Thyroid gland (tissue), 4 donors: ENCODE measurements at places on chromosomes 12 and 14.
A peak's percentile ranks its signal among the peaks of the same experiment; 100 is the strongest.

DNA sequence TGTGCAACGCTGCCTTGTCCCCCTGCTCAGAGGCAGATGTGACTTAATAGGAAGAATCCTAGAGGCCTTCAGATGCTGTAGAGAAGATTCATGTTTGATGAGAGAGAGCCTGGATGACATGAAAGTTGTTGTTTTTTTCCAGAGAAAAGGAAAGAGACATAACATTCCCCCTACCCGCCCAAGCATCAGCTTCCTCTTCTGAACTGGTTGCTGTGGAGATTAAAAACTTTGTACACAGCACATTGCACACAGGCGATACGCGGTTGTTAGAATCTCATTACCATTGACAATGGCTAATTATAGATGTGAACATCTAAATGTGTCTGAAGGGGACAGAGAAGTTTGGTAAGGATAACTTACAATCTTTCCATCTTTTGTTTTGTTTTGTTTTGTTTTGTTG, 13.6 kb upstream of the ETFBKMT start:
- DNase-seq, result no peak

DNA sequence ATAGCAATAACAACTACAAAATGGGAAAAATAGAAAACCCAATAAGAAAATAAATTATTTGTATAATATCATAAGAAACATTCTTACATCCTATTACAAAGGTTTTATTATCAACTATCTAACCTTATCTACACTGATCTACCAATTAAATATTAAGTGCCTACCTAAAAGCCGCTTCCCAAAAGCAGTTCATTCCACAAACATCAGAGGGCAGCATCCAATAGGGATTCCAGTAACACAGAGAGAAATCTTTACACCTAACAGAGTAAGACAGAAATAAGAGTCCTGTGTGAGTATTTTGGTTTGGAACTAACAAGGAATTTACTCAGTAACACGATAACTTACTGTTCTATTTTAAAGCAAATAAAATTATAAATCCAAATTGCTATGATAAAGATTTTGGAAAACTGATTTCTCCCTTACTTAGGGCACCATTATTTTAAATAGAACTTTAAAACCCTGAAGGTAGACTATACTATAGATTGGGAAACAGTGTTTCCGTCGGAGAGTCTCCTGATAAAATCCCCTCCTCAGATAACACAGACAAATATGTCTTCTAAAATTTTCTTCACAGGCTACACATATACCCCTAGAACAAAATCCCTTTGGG, 15.0 kb downstream of the GXYLT1 start:
- peak; percentile 42 for DNase-seq

DNA sequence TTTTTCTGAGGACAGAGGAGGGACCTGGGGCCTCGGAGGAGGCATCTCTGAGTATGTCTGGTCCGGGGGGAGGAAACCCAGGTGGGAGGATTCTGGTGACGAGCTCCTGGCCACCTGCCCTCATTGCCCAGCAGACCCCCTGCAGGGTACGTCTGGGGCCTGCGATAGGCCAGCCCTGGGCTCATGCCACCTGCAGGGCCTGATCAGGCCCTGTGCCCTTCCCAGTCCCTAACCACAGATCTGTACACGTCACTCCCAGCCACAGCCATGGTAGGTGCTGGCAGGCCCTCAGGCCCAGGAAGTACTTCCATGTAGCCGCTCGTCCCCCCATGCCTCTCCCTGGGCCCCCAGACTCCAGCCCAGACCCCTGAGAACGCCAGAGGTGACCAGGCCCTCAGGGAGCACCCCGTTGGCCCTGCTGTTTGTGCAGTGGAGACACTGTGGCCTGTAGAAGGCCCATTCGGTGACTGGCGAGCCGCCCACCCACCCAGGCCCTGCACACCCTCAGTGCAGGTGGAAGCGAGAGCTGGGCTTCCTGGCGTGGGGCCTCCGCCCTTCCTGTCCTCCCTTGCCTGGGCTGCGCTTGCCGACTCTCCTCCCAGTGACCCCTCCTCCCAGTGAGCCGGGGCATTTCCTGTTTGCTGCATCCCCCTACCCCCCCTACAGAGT, 5.7 kb downstream of the INF2 start:
- no peak for DNase-seq

GRCh38 chr14:101714394-101714793, 47.1 kb upstream of the PPP2R5C start:
- no peak for DNase-seq

DNA sequence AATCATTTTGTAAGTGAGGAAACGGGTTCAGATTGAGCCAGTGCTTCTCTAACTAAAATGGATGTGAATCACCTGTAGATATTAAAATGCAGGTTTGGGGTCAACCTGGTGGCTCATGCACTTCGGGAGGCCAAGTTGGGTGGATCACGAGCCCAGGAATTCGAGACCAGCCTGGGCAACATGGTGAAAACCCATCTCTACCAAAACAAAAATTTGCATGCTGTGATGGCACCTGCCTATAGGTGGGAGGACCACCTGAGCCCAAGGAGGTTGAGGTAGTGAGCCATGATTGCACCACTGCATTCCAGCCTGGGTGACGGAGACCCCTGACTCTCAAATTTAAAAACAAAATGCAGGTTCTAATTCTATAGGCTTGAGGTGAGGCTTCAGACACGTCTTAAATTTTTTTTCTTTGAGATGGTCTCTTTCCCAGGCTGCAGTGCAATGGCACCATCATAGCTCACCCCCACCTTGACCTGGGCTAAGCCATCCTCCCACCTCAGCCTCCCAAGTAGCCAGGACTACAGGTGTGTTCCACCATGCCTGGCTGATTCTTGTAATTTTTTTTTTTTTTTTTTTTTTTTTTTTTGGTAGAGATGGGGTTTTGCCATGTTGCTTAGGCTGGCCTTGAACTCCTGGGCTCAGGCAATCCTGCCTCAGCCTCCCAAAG, 9.0 kb downstream of the TUBA1C start:
- no peak for DNase-seq

DNA sequence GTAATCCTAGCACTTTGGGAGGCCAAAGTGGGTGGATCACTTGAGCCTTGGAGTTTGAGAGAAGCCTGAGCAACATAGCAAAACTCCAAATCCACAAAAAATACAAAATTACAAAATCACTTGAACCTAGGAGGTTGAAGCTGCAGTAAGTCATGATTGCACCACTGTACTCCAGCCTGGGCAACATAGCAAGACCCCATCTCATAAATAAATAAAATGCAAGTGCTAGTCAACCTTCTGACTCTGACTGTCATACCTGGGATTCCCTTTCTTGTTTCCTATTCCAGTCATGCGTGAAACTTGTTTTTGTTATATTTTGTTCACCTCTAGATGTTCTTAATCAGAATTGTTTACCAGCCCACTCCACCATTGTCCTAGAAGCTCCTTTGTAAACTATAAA, 31.4 kb downstream of the ABCD4 start:
- no peak for DNase-seq

DNA sequence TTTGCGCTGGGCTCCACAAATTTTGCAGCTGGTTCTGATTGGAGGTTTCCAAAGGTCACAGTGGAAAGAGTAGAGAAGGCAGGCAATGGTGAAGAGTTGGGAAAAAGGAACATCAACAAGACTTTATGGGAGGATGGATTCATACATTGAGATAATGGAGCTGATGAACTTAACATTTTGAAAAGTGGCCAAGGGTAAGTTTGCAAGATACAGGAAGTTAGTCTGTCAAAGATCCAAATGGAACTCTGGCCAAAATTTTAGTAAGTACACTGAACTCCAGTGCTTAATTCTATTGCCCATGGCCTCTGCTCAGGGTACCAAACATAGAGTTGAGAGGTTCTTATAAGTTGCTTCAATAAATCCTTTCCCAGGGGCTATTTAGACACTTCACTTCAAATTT, 15.6 kb downstream of the CCER1 start:
- DNase-seq, result no peak

DNA sequence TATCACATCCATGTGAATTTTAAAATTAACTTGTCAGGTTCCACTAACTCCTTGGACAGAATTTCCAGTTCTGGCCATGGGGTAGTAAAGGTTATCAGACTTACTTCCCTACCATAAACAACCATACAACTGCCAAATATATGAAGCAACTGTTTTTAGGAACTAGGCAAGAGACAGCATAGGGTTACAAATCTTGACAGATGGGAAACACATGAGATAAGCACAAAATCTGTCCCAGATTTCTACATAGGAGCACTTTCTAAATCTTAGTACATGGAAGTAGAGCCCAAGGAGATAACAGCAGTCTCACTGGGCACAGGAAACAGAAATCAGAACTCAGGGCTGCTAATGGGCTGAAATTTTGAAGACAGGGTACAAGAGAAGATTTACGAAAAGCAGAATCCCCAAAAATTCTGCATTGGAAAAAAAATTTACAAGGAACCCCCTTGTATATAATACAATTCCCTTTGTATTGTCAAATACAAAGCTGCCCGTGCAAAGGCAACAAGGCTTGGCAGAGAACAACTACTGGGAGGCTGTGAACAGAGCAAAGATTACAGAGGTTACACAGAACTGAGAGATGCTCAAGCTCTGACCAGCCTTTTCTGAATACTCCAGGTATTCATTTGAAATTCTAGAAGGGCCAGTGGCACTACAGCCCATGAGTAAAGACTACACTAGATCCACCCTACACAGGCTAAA, 43.2 kb downstream of the GALNT4 start:
- no peak for DNase-seq

GRCh38 chr14:99374964-99375363, 103.0 kb upstream of the BCL11B start:
- DNase-seq, result no peak

DNA sequence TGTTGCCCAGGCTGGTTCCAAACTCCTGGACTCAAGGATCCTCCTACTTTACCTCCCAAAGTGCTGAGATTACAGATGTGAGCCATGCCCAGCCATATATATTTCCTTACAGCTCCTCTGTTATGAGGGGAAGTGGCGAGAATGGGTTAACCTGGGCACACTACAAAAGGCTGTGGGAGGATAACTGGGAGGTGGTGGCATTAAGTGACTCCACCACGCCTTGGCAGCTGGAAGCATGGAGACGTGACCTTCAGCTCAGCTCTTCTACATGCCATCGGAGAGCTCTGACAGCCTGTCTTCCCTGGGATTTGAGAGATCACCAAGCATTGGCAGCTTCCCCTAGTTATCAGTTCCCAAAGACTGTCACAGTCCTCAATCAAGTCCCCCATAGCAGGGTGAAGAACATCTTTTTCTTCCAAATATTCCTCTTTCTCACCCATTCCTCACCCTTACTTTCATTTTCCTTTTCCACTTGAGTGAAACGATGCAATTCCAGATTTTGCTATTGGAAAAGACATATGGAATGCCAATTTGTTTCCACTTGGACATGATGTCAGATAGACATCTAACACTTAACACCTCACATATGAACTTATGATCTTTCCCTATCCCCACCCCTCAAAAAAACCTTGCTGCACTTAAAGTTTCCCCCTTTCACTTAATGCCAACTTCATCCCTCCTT, 48.5 kb downstream of the PHLDA1 start:
- no peak for DNase-seq

DNA sequence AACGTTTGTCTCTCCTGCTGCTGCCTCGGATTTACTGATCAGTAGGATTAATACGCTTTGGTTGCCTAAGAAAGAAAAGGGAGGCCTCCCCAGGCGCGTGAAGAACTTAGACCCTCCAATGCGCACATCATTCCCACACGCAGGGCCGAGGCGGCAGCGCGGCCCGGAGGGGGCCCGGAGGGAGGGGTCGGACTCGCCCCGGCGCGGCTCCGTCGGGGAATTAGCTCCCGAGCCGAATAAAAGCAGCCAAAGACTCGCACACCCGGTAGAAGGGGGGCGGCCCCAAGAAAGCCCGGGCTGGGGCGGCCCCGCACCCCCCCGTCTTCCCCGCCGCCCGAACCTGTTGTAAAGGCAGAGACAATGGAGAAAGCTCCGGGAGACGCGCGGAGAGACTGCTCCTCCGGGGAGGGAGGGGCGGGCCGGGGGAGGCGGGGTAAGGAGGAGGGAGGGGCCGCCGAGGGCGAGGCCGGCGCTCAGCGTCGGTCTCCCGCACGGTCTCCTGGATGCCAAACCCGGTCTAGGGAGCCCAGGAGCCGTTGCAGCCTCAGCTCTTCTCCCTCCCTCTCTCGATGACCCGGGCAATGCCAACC, at the start of gene NELL2:
TSS of gene NELL2 (minus strand) at position 362 of the 590 bp plus-strand sequence. CDS start 446 bp downstream, outside the sequence.
- peak; percentile 62 for DNase-seq

GRCh38 chr12:1435456-1435855, 158.9 kb downstream of the FBXL14 start:
- peak; percentile 17 for DNase-seq

DNA sequence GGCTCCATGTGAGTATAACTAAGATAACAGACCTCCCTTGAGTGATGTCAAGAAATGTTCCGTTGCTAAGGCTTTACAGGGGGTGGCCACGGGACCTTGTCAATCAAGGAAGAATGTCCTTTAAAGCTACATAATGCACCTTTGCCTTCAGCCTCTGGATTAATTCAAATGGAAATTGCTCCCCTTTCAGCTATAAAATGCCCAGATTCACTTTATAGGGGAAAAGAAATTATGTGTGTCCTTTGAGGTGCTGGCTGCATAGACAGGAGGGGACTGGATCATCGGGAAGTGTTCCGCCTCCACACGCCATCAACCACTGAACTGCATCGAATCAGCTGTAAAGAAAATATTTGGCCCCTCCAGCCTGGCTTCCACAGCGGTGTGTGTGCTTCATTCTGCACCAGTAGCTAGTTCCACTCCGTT, 415.4 kb downstream of the DPF3 start:
- DNase-seq, result peak; percentile 89

- DNase-seq, result no peak
Observed at GRCh38 chr14:103746701-103747100, 31.1 kb downstream of the ZFYVE21 start.

DNA sequence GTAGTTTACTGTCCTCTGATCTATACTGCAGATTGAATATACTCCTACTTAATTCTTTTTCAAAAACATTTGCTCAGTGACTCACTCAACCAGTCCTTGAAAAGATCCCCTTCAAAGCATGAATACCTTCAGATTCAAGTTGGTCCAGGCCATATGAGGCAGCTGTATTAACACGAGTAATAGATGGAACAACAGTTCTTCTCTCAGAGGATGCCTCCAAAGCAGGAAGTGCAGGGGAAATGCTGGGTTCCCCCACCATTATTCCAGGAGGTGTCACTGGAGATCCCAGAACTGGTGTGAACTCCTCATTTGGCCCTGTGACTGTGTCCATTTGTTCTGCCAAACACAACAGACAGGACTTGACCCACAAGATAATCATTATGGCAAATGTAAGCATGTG, 20.6 kb downstream of the ARMH4 start:
- DNase-seq, result no peak

DNA sequence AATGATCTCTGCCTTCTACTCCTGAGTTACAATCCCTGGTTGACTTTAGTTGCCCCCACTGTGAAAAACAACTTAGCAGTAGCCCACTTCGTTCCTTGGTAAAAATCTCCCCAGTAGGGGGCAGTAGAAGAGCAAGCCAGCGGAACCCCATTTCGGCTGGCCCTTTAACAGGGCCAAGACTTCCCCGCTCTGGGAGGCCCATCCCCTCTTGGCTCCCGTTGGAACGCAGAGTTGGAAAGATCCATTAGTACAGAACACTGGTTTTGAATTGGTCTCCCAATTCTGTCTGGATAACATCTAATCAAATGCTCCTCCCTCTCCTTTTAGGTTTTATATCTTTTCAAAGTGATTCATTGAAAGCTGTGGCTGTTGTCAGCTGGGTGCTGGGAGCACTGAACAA, 1133.3 kb downstream of the BCL11B start:
- peak; percentile 48 for DNase-seq
